ENCODE measurements at places on chromosomes 3 and 15. TPM values are rescaled to one million over a fixed set of nuclear protein-coding genes. Genes with fewer than 3 reads are reported as not detected.

SIDT1 gene
- total RNA-seq: under 0.01 TPM

CHRNA5 gene
- total RNA-seq: 0.36 TPM

GRCh38 chr3:136811701-136812100 lies 7.2 kb upstream of the SLC35G2 start:
- no peak overlapping the region for H3K27ac ChIP-seq
- no peak overlapping the region for H3K4me3 ChIP-seq
- no peaks in the 10 kb centered on the region for H3K27me3 ChIP-seq
- DNase-seq: no peak
- H3K36me3 ChIP-seq: no peaks in the 10 kb centered on the region

MYO5C gene
- under 0.01 TPM for total RNA-seq

- H3K27me3 ChIP-seq: no peaks in the 10 kb centered on the region
- no peak for DNase-seq
- H3K4me3 ChIP-seq: no peak overlapping the region
- no peak overlapping the region for H3K27ac ChIP-seq
- H3K4me1 ChIP-seq: no peaks in the 10 kb centered on the region
- no peaks in the 10 kb centered on the region for H3K36me3 ChIP-seq
Measured at GRCh38 chr3:131636266-131636775, 133.6 kb upstream of the MRPL3 start.

DNA sequence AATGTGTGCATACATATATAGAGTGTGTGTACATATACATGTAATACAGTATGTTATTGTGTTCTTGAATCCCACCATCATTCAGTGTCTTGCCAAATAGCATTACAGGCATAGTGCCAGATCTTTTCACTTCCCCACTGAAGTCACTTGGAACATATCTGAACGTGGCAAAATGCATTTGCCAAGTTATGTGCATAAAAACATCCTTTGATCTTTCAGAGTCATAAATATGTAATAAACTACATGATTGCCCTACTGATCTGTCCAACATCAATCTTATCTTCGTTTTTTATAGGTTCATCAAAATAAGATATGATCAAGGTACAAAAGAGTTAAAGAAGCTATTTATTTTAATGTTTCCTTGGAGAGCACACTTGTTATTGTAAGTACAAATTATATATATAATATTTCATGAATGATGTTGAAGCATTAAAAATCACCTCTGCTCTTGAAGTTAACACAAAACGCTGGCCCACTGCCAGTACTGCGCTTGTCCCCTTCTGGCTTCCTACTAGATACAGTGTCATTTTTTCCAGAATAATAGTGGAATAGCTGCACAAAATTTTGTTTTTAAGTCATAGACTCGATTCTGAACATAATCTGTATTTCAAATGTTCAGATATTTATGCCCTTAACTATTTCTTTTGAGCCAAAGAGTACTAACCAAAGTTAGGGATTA lies 549.5 kb upstream of the ARRDC4 start:
- no peak for DNase-seq
- H3K27me3 ChIP-seq: no peaks in the 10 kb centered on the region
- no peaks in the 10 kb centered on the region for H3K36me3 ChIP-seq
- no peaks in the 10 kb centered on the region for H3K4me1 ChIP-seq
- no peak overlapping the region for H3K4me3 ChIP-seq

SNX4 gene
- total RNA-seq: 36.2 TPM

- H3K27ac ChIP-seq: peak overlapping the region; percentile 99
- H3K36me3 ChIP-seq: peaks cover 13% of the 10 kb centered on the region
- peak overlapping the region; percentile 77 for H3K4me3 ChIP-seq
Measured at GRCh38 chr3:15796771-15797641, 773 bp downstream of the ANKRD28 start.

TLR9 gene
- total RNA-seq: not detected

TMEM158 gene
- 4.7 TPM for total RNA-seq

Data from osteoblast (primary cell).